Spinal cord (tissue), 10 donors: ENCODE measurements at places on chromosomes 1 and 21.

DNA sequence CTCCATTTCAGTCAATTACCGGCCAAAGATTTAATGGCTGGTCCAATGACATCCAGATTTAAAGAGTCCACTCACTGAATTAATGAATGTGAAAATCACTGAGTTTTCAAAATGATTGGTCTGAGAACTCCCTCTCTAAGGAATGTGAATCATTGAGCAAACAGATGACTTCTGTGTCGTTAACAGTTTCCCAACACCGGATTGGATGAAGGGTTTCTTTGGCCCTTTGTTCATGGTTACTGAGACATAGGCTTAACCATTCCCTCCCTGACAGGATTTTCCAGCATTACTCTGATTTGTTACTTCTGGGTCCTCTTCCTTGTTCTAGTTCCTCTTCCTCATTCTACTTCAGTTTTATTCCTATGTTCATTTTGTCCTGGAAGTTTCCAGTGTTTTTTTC lies 1.5 kb upstream of the CLDN17 start:
- DNase-seq, result no peak

DNA sequence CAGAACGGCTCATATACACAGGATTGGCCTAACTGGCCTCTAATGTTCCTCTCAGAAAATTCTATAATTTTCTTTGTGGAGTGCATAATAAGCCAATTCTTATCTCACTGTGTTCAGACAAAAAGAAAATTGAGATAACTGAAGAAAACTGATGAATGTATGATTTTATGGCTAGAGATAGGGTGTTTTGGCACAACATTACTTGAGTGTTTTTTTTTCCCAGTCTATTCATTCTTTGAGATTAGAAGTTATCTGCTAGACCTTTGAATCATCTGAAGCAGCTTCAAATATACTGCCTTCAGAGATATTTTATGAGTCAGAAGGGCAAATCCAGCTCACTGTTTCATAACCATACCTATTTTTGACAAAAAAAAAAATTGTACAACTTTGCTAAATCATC lies 85.6 kb downstream of the VAV3 start:
- DNase-seq, result no peak

DNA sequence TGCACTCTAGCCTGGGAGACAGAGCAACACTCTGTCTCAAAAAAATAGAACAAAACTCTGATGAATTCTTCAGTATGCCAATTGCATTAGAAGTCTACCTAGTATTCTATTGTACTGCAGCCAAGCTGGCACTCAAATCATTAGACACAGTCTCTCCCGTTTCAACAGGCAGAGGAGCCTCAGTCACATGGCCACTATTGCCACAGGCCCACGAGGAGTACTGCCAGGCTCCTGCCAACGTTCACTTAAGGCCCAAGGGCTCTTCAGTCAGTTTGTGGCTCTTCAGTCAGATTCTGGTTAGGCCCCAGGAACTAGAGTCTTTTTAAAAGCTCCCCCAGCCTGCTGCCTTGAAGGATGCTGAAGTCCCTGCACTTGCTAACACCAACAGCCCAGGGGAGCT lies 73.4 kb downstream of the SH3BGR start:
- no peak for DNase-seq

DNA sequence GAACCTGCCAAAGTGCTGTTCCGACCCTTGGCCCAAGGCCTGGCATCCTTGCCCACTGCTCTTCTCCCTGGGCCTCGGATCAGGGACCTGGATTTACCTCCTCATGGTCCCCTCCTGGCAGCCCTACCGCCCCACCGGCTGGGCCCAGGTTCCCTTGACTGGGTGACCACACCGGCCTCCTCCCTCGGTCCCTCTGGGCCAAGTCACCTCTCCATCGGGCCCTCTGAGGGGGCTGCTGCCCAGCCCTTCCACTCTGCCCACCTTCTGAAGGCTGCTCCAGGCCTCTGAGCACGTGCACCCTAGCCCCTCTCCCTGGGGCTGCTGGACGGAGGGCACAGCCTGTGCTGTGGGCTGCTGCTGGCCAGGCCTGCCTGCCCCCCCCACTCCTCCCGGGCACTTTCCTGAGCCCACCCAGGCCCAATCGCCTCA lies 9.3 kb upstream of the MMEL1 start:
- DNase-seq, result no peak

DNA sequence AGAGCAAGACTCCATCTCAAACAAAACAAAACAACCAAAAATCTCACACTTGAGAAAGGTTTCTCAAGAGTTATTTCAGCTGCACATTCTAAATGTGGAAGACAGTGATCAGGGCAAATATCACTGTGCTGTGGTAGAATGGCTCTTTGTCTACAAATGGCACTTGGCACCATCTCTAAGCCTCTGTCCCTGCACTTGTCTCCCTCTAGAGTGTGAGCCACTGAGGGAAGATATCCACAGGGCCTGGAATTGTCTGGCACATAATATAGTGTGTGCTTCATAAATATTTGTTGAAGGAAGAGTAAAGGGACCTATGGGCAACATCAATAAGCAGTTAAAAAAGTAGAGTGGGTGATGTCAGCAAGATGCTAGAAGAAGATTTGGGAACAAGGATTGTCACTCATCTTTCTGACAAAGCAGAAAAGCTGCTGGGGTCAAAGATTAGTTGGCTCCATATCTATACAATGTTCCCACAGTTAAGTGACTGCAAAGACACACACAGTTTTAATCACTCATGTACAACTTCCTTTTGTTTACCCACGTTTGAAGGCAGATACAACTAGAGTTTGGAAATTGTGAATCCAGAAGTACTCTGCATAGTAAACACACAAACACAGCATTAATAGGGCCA lies 19.1 kb downstream of the CD101 start:
- no peak for DNase-seq

DNA sequence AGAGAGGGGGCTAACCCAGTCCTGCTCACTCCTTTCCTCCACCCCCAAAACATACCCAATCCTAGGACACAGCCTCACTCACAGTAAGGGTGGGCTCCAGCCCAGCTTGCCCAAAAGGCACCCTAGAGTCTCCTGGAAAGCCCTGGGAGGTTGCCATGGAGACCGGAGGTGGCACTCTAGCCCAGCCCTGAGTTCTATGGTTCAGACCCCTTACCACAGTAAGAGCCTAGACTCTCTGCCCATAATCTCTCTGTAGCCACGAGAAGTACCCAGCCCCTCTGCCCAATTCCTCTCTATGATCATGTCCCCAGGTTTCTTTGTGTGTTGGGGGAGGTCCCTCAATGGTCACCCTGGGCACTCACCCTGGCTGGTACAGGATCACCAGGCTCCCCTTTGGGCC lies 14.4 kb downstream of the COL16A1 start:
- DNase-seq, result no peak

DNA sequence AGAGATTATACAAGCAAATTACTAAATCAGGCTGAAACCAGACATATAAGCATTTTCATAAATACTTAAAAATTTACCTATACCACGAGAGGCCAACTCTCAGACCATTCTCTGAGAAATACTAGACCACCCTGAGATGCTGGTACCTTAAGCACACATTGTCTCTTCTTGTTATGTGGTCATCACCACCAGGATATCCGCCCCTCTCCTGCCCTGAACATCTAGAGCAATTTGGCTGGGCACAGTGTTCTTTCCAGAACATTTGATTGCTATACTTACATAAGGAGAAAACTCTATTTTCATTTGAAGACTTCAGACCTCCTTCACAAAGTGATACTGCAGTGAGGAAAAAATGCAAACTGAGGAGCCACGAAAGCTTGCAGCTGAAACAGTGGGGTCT lies 36.2 kb upstream of the DUSP10 start:
- no peak for DNase-seq

DNA sequence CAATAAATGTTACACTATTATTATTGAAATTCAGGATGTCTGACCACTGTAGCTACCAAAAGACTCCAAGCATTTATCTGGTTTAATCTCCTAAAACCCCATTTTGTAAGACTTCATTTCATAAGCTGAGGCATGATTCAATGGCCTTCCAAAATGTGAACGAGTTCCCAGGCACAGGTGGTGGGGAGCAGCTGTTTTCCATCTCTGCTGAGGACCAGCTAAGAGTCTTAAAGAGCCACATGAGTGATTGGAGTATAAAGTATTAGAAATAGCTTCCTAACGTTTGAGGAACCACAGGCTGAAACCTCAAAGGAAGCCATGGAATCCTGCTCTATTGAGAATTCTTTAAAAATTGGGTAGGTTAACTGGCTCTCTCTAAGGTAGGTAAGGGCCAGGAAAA lies 44.9 kb downstream of the SEC16B start:
- no peak for DNase-seq

GRCh38 chr1:228276901-228277490 lies 69.2 kb downstream of the OBSCN start:
- no peak for DNase-seq

GRCh38 chr1:154485910-154486496 lies 16.0 kb upstream of the TDRD10 start:
- peak; percentile 44 for DNase-seq

GRCh38 chr1:53799141-53799540 lies 39.0 kb downstream of the NDC1 start:
- no peak for DNase-seq

GRCh38 chr1:66778969-66779368 lies 22.1 kb downstream of the INSL5 start:
- no peak for DNase-seq

DNA sequence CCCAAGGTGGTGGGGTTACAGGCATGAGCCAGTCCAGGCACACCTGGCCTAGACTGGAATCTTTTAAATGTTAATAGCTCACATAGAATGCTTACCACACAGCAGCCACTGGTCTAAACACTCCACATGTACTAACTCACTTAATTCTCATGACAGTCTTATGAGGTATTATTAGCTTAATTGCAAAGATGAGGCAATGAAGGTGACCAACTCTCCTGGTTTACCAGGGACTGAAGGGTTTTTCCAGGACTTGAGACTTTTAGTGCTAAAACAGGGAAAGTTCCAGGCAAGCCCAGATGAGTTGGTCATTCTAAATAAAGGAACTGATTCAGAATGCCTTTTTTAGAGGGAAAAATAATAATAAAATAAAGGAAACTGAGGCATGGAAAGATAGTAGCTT lies 7.0 kb upstream of the STMN1 start:
- DNase-seq, result no peak
